Activated CD4-positive, alpha-beta T cell treated with anti-CD3 and anti-CD28 coated beads, Interleukin-2, amount 10 ng/mL, durations not matched to agents 7 days and 5 days (primary cell): ENCODE measurements at places on chromosomes 7 and 10. TPM values are rescaled to one million over a fixed set of nuclear protein-coding genes. Genes with fewer than 3 reads are reported as not detected.

Gene HTR7
- not detected for total RNA-seq

Gene GJD4
- not detected for total RNA-seq

Gene IDI2
- not detected for total RNA-seq

Gene NUTM2E
- 0.67 TPM for total RNA-seq

Gene ZNF503
- total RNA-seq = 0.07 TPM

Gene NRG3
- total RNA-seq = not detected

Gene WEE2
- not detected for total RNA-seq

Gene TSPAN33
- 3.0 TPM for total RNA-seq

Gene CALHM1
- total RNA-seq = 0.12 TPM

DNA sequence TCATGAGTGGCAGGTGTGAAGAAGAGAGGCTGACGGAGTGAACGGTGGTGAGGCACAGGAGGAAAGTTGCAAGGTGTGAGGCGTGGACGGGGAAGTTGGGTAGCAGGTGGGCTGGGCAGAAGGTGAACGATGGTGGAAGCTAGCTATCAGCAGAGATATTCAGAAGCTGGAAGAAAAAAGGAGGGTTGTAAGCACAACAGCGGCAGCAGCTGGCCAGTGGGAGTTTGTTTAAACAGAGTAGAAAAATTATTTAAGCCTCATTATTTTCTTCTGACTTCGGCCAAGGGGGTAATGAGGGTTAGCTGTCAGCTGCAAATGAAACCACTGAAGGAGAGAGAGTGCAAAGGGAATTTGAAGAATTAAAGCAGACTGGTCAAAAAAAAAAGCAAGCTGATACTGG lies 62.1 kb upstream of the PRKAR2B start:
- DNase-seq = no peak

- no peak for DNase-seq
Measured at GRCh38 chr10:131850383-131850870, 50.4 kb upstream of the PPP2R2D start.

- no peak for DNase-seq
Measured at GRCh38 chr7:47915616-47915976, 32.7 kb downstream of the PKD1L1 start.

GRCh38 chr10:117086546-117086945 lies 51.5 kb downstream of the VAX1 start:
- DNase-seq = no peak

GRCh38 chr7:79176859-79177477 lies 276.5 kb downstream of the MAGI2 start:
- DNase-seq = no peak

GRCh38 chr10:114151486-114151885 lies 22.5 kb downstream of the CCDC186 start:
- DNase-seq = no peak

- no peak for DNase-seq
Measured at GRCh38 chr7:157271315-157271990, 65.4 kb upstream of the DNAJB6 start.

DNA sequence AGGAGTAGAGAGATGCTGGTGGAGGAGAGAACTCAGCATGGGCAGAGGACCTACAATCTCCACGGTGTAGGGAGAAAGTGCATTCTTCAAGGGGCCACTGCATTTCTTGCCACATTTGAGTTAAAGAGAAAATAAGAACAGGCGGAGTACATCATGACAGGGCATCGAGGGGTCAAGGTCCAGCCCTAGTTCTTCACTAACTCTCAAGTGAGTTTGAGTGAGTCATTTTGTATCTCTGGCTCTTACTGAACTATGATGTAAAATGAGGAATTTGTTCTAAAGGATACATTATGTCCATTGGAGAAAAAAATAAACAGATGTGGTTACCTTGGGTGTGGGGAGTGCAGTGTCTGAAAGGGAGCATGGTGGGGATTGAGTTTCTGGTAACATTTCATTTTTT lies 182.9 kb downstream of the XPNPEP1 start:
- no peak for DNase-seq

GRCh38 chr7:77698042-77698625 lies 1.9 kb downstream of the RSBN1L start:
- no peak for DNase-seq

GRCh38 chr10:44589944-44590449 lies 205.1 kb upstream of the CXCL12 start:
- DNase-seq = no peak

DNA sequence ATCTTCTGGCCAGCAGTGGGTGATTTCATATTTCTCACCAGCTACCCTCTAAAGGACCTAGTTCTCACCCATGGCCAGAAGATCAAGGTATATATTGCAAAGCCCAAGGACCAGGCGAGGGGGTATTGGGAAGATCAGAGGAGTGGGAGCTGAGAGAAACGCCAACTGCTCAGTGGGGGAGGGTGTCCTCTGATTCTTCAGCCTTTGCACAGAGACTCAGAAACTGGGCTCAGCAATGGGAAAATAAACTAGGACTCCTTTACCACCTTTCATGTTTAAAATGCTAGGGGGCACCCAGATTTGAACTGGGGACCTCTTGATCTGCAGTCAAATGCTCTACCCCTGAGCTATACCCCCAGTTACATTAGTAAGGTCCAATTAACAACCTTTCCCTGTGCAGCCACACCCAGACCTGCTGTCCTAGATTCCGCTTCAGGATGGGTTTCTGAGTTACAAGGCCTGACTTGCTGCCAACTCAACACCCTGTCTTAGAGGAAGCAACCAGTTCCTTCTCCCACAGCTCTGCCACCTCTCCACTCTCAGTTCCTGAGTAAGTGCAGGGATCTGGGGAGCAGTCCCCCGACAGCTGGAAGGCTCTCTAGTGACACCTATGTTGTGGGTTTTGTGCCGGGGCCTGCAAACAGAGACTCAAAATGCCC lies 93.5 kb downstream of the ZNF783 start:
- DNase-seq = no peak

GRCh38 chr7:78139335-78139734 lies 340.8 kb downstream of the PHTF2 start:
- DNase-seq = no peak

DNA sequence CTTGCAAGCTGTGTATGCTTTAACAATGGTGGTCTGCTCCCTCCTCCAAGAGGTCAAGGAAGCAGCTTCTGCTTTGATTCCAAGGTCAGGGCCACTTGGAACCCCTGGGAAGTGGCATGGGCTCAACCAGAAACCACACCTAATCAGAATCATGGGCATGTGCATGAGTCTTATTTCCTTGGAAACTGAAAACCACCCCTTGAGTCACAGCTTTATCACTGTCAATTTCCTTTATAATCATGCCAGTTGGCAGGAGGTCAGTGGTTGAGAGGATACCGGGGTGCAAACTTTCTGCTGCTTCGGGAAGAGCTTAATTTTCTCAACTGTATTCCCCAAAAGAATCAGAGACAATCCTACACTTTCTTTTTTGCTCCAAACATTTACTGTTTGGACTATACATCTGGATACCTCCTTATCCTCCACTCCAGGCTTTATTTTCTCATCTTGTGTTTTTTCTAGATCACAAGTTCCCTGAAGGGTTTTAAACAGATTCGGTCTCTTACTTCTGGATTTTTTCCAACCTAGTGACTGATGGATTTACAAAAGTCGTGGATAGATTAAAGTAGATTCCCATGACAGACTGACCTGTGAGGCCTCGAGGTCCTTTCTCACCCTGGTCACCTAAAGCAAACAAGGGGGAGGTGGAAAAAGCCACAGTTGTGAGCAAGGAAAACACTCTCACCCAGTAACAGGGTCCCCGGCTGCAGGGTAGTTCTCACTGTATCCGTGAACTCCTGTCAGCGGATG lies 36.0 kb downstream of the COL17A1 start:
- no peak for DNase-seq

DNA sequence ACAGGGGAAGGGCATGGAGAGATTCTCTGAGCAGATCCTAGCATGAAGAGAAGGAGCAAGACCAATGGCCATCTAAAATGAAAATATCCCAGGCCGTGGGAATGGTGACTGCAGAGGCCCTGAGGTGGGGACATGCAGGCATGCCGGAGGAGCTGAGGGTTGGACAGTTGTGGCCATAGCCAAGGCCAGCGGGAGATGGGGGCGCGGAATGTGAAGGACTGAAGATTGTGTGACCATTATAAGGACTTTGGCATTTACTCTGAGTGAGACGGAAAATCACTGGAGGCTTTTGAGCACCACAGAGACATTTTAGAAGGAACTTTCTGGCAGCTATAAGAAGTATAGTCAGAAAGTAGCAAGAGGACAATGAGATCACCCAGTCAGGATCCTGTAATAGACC lies 341.1 kb downstream of the SFMBT2 start:
- no peak for DNase-seq

GRCh38 chr10:74445493-74445892 lies 294.5 kb downstream of the ADK start:
- DNase-seq = no peak

DNA sequence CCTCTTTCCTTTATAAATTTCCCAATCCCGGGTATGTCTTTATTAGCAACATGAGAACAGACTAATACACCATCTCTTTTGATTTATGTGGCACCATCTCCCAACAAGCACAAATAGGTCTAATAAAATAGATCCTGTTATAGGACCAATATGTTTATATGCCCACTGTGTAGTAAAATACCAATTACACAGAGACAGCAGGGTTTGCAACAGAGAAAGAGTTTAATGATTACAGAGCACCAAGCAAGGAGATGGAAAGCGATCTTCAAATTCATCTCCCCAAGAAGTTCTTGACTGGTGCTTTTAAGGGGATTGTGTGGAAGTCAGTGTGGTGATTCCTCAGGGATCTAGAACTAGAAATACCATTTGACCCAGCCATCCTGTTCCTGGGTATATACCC lies 33.5 kb upstream of the TECTB start:
- DNase-seq = no peak

DNA sequence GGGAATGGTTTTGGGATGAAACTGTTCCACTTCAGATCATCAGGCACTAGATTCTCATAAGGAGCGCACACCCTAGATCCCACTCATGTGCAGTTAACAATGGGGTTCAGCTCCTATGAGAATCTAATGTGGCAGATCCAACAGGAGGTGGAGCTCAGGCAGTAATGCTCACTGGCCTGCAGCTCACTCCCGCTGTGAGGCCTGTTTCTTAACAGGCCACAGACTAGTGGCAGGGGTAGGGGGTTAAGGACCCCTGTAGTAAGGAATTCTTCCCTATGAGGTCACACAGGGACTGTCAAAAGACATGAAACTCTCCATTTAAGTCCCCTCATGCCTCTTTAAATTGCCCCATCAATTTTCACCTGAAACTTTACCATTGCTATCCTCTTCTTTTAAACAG lies 8.0 kb downstream of the HGF start:
- DNase-seq = no peak

DNA sequence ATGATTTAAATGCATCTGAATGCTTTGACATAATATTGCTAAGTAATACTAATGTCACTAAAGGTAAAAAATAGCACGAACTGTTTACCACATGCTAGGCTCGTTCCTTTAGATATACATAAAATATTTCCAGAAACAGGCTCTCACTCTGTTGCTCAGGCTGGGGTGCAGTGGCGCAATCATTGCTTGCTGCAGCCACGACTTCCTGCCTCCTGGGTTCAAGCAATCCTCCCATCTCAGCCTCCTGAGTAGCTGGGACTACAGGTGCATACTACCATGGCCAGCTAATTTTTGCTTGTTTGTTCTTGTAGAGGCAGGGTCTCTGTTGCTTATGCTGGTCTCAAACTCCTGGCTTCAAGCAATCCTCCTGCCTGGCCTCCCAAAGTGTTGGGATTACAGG lies 183.3 kb downstream of the SGMS1 start:
- no peak for DNase-seq

DNA sequence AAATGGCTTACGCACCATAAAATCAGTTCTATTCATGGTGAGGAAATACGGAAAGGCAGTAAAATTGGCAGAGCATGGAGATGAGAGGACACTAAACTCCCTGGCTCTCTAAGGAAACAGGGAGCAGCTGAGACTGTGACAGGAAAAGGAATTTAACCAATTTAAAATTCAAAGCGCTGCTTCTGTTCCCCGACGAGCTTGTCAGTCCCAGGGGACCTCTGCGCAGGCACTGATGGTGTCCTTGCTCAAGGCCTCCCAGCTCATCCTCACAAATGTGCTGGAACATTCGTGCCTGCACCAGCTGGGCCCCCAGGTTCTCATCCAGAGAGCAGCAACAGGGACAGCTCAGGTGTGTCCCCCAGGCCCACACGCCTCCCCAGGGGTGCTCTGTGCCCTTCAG lies 101.4 kb downstream of the MAD1L1 start:
- no peak for DNase-seq

- peak; percentile 0 for DNase-seq
Measured at GRCh38 chr7:48101352-48101751, 12.3 kb downstream of the UPP1 start.

- no peak for DNase-seq
Measured at GRCh38 chr10:74901301-74901700, 74.9 kb downstream of the KAT6B start.

DNA sequence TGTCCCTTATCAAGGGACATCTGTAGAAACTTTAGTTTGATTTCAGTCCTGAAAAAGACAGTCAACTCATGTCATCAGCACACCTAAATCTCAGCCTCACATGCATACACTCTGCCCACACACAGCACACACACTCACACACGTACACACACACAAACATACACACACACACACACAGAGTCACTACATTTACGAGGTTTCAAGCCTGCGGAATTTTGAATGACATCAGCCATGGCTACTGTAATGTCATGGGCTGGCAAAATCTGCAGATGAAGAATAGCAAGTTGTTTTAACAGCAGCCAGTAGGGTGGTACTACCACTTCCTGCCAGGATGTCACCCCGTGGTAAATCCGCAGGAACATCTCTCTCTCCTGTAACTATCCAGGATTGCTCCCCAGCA lies 37.1 kb upstream of the EZH2 start:
- DNase-seq = no peak

- no peak for DNase-seq
Measured at GRCh38 chr7:53272081-53272480, 236.6 kb downstream of the POM121L12 start.

DNA sequence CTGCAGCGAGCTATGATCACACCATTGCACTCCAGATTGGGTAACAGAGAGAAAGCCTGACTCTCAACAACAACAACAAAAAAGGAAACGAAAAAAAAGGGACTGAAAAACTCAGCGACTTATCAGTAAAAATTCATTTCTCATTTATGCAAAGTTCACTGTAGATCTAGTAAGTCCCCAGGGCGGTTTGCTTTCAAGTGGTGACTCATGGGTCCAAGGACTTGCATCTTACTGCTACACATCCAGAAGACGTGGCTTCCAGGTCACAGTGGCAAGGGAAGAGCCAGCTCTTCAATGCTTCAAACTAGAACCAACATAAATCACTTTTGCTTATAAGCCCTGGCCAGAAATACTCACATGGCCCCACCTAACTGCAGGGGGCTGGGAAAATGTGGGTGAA lies 178.3 kb upstream of the AUTS2 start:
- DNase-seq = no peak
